ENCODE measurements at places on chromosomes 2 and 18.

- DNase-seq = no peak
Observed at GRCh38 chr2:235551965-235552364, 58.1 kb downstream of the AGAP1 start.

GRCh38 chr18:31718386-31718785 lies 34.0 kb upstream of the B4GALT6 start:
- DNase-seq = no peak

- no peak for DNase-seq
Observed at GRCh38 chr18:907885-908757, 3.5 kb downstream of the ADCYAP1 start.

DNA sequence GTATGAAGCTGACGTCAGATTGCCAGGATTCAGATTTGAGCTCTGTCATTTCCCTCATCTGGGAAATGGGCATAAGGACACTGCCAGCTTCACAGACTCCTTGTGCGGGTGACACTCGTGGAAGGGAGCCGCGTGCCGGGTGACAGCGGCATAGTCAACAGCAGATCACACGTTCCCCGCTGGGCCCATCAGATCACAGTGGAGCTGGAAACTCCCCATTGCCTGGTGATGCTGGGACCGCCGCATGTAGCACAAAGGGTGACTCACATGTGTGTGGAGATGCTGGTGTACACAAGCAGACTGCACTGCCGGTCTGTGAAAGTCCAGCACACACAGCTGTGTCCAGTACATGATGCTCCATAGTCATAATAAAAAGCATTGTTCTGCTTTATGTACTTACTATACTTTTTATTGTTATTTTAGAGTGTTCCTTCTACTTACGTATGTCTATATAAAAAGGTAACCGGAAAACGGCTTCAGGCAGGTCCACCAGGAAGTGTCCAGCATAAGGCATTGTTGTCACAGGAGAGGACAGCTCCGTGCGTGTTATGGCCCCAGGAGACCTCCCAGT lies 31.8 kb downstream of the SALL3 start:
- no peak for DNase-seq

- DNase-seq = no peak
Observed at GRCh38 chr2:105736145-105736544, 8.6 kb upstream of the NCK2 start.

DNA sequence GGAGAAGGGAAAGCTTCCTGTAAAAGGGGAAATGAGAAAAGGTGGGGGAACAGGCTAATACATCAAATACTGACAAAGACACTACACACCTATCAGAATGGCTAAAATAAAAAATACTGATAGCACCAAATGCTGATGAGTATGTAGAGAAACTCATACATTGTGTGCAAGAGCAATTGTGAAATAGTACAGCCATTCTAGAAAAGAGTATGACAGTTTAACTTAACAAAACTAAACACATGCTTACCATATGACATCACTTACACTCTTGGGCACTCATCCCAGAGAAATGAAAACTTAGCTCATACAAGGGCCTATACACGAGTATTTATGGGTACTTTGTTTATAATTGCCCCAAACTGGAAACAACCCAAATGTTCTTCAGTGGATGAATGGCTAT lies 53.4 kb downstream of the ZNF638 start:
- DNase-seq = no peak

GRCh38 chr18:76314496-76314895 lies 180.5 kb downstream of the ZNF516 start:
- DNase-seq = no peak

GRCh38 chr2:231300020-231300721 lies 95.3 kb upstream of the B3GNT7 start:
- peak; percentile 43 for DNase-seq
